ENCODE measurements at places on chromosomes 2 and 18.

GRCh38 chr2:233059797-233060500 lies at the start of gene INPP5D:
Gene INPP5D, plus strand, starts transcription at chr2:233060342. Its CDS starts 137 bp downstream, at chr2:233060479.
- DNase-seq, result peak; percentile 77

- DNase-seq, result no peak
These were observed 796.6 kb upstream of the ZEB2 start for GRCh38 chr2:145316496-145316895.

DNA sequence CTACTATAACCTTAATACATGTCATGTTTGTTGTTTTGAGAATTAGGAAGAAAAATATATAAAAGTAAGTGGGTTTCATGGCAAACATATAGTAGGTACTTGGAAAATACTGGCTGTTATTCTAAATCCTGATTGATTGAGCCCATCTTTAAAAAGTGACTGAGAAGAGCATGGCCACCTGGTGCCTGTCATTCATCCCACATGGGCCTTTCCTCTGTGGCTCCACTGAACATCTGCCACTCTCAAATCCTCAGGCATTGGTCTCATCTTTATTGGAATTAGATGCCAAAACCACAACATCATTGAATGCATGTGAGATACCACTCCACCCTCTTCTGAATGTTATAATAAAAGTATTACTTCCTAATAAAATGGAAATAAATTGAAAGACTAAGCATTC lies 101.6 kb upstream of the TTN start:
- DNase-seq, result no peak

GRCh38 chr2:25076749-25077148 lies 34.9 kb downstream of the EFR3B start:
- no peak for DNase-seq

- DNase-seq, result no peak
These were observed 83.0 kb downstream of the ADD2 start for GRCh38 chr2:70684846-70685622.

GRCh38 chr2:73999881-74000597 lies 15.3 kb downstream of the TET3 start:
- DNase-seq, result no peak

- no peak for DNase-seq
These were observed 34.2 kb downstream of the EMX1 start for GRCh38 chr2:72951303-72952095.

- no peak for DNase-seq
These were observed 921.0 kb upstream of the SLC39A10 start for GRCh38 chr2:194735837-194736542.

- DNase-seq, result no peak
These were observed 678.3 kb downstream of the NYAP2 start for GRCh38 chr2:226077841-226078240.

DNA sequence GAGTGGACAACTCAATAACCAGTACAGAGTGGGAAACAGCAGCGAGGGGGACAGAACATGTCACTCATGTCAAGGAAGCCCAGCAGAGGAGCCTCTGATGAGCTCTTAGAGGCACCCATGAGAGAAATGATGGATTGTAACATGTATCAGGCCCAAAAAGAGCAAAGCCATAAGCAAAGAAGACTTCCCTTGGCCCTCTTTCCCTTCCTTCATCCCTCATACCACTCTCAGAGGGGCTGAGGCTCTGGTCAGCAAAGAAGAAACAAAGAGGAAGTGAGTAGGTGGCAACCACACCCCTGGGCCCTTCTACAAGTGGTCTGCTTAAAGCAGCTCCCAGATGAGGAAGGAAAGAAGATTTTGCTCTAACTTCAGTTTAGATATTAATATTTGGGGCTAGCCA lies 112.8 kb downstream of the CDC42EP3 start:
- no peak for DNase-seq

DNA sequence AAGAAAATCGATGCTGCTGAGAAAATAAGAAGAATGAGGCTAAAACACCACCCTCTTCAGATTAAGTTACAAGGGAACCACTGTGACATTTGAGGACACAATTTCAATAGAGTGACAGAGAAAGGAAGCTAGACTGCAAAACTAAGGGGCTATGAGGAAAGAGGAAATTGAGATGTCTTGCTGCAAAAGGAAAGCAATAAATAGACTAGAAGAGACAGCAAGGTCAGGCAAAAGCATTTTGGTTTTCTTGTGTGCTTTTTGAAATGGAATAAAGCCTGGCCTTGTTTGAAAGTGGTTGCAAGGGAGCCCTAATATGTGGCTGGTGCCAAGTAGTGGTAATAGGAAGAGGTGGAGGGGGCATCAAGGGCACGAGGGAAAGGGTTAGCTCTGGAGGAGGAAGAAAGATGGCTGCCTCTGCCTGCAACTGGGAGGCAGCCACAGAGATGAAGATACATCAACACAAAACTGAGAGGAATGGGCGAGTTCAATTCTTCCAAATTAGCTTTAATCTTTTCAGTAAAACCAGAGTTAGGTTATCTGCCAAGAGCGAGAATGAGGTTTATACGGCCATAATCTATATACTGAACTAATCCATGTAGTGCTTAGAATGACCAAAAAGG lies 1.2 kb upstream of the MRO start:
- DNase-seq, result no peak

DNA sequence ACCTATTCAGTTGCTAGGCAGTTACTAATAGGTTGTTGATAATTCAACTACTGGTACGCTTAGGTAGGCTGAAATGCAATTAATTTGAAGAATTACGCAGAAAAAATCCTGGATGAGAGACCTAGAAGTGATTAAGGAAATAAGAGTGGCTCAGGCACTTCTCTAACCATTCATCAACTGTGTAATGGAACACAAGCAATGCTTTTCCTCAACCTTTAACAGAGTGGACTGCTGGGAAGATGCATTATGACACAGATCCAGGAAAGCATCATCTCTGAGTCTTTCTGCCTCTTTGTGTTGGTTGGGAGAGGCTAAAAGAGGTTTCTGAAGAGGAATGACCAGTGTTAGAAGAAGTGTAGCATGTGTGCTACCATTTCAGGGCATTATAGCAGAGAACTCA lies 992.2 kb downstream of the TSN start:
- DNase-seq, result no peak

- no peak for DNase-seq
These were observed 29.1 kb downstream of the CPO start for GRCh38 chr2:206968134-206969086.

DNA sequence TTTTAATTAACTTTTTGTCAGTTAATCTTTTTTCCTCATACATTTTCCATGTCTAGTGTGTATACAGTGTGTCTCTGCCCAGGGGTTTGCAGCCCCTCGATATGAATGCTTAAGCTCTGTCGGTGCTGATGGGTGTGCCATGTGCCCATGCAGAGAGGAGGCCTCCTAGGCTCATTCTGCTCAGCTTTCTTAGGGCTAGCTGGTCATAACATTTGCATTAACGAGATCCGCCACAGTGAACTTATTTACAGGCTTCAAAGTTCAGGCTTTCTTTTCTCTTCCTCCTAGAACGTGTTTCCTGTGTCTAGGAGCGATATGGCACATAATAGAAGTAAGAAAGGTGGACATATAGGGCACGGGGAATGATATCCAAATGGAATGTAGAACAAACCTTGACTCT lies 783.3 kb downstream of the PLCL1 start:
- DNase-seq, result no peak

- no peak for DNase-seq
These were observed 102.3 kb upstream of the ALPP start for GRCh38 chr2:232276084-232276732.

GRCh38 chr2:170548304-170548703 lies 166.8 kb upstream of the SP5 start:
- DNase-seq, result no peak
